Activated CD8-positive, alpha-beta memory T cell treated with anti-CD3 and anti-CD28 coated beads for 48 hours (primary cell): ENCODE measurements at places on chromosomes 4 and X.

DNA sequence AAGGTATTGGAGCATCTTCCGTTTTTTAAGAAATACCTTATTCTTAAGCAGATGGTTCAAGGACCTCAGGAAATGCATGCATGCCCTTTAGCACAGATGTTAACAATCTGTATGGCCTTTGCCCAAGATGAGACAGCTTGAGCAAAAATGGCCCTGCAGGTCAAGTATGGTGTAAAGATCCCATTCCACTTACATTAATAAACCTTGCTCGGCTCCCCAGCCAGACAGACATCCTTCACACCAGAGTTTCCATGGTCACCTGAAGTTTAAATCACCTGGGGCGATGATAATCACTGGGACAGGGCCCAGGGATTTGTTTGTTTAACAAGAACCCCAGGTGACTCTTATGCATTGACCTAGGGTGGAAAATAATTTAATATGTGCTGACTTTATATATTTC, 287.0 kb upstream of the NOCT start:
- no peak for DNase-seq

DNA sequence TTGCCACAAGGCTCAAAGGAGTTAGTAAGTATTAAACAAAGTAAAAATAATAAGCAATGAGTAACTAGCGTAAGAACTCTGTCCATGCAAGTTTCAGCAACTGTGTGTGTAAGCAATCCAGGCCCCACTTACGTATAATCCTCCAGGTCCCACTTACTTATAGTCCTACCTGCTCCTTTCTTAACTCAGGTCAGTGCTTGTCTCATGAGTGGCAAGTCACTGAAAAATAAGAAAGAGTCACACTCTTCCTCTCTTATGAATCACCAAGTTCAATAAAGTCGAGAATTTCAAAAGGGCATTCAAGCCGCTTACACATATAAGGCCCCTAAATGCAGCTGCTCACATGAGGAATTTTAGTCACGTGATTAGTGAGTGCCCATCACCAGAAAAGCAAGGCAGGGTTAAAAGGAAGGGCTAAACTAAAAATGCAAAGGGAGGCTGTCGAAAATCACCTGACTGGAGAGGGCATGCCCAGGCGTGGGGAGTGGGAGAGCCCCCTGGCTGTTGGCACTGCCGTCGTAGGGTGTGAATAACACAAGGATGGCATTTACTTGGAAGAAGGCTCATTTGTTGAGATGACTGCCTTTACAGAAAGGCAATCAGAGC, 58.2 kb downstream of the ZNF827 start:
- DNase-seq, result no peak

DNA sequence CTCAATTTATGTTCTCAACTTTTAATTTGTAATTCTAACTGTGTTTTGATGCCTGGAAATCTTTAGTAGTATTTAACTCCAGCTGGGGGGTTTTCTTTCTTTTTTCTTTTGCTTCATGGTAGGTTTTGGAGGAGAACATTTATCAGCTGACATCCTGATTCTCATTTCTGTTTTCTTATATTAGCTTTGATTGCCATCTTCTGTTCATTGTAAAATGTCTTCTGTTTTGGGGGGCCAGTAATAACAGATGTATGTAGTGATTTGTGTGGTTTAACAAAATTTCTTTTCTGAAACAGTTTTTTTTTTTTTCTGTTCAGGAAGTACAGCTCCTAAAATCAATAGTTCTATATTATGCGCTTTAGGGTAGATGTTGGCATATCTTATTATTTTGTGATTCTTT, 182.2 kb downstream of the GABRB1 start:
- DNase-seq, result no peak

DNA sequence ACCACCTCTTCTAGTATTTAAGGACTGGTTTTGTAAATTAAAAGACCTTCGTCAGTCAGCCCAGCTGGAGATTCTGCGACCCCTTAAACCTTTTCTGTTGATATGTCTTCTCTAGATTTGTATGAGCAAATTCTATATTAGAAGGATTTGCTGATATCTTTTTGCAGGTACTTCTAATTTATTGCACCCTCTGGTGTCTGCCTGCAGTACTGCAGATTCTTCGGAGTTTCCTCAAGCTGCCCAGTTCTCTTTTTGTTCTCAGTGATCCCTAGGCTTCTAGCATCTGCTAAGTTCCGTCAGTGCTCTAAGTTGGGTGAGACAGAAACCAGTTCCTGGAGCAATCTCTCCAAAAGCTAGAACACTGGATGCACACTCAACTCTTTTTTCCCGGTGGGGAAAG, 545.2 kb downstream of the C4orf33 start:
- DNase-seq, result peak; percentile 2

DNA sequence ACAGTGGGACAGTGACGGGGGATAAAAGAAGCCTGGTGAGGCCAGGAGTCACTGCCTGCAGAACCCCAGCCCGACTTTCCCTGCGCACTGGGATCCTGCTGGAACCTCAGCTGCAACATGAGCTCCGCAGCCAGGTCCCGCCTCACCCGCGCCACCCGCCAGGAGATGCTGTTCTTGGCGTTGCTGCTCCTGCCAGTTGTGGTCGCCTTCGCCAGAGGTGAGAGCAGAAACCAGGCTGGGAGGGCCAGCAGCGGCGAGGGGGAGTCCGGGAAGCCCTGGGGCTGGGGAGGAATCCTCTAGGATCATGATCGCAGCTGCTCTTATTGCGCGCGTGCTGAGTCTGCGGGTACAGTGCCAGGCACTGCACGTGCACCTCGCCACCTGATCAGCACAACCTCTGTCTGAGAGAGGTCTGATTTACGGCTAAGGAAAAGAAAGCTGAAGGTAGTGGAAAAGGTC, at the start of gene PF4V1:
Gene PF4V1 (plus strand): TSS at position 51 of the 459 bp plus-strand sequence. CDS start 67 bp downstream, at position 118.
- no peak for DNase-seq

- no peak for DNase-seq
These were observed 58.6 kb downstream of the FUNDC1 start for GRCh38 chrX:44483965-44484606.
